ENCODE measurements at places on chromosomes 1 and 21. TPM values are rescaled to one million over a fixed set of nuclear protein-coding genes. Genes with fewer than 3 reads are reported as not detected.

- H3K36me3 ChIP-seq: no peaks in the 10 kb centered on the region
Measured at GRCh38 chr1:209048941-209049669, 534.4 kb upstream of the CAMK1G start.

DNA sequence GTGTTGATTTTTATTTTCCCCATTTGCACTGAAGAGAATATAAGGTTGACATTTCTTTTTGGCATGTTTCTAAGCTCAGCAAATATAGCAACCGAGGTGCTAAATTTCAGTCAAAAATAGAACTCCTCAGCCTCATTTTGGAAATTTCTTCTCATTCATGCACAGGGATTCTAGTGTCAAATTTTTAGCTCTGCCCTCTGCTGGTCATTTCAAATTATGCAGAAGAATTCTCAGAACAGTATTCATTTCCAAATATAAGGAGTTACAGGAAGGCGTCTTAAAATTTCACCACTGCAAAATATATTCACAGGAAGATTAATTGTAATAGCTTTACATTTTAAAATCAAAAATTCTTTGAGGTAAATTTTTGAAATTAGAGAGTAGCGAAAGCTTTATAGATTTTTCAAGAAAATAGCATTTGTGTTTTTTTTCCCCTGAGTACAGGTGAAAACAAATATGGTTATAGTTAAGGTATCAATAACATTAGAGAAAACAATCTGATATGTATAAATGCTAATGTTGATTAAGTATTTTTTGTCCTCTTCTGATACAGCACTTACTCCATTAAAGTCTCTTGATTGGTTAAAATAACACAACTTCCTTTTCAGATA lies 57.9 kb downstream of the FMN2 start:
- H3K4me1 ChIP-seq: no peaks in the 10 kb centered on the region
- H3K27me3 ChIP-seq: no peaks in the 10 kb centered on the region
- no peak overlapping the region for H3K4me3 ChIP-seq
- H3K36me3 ChIP-seq: no peaks in the 10 kb centered on the region
- no peak overlapping the region for H3K27ac ChIP-seq
- DNase-seq: peak; percentile 45

GRCh38 chr1:50438945-50439344 lies 15.7 kb upstream of the DMRTA2 start:
- no peak overlapping the region for H3K27ac ChIP-seq
- no peaks in the 10 kb centered on the region for H3K36me3 ChIP-seq
- no peaks in the 10 kb centered on the region for H3K4me1 ChIP-seq

DNA sequence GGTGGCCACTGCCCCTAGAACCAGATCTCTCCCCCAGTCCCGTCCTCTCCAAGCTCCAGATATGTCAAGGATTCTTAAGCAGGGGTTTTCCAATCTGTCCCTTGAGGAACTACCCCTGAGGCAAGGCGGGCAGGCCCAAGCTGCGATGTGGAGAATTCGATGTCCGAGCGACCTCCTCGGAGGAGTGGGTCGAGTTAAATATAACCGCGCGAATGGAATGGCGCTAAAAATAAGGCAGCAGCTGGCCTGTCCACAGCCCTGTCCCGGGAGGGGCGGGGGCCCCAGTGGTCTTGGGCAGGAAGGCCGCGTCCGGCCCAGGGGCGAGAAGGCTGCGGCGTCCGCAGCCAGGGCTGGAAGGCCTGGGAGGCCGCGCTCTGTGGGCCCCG lies 5.8 kb upstream of the FOXD3 start:
- H3K27me3 ChIP-seq: no peaks in the 10 kb centered on the region
- H3K27ac ChIP-seq: no peak overlapping the region
- DNase-seq: no peak
- 0 out of 2 replicates have a peak, but pooled peaks cover 3% of the 10 kb centered on the region for H3K4me1 ChIP-seq
- no peaks in the 10 kb centered on the region for H3K36me3 ChIP-seq

- DNase-seq: peak; percentile 45
- H3K27ac ChIP-seq: no peak overlapping the region
- no peaks in the 10 kb centered on the region for H3K27me3 ChIP-seq
Measured at GRCh38 chr1:9784508-9785133, 39.1 kb downstream of the CLSTN1 start.

- H3K27me3 ChIP-seq: no peaks in the 10 kb centered on the region
- H3K36me3 ChIP-seq: no peaks in the 10 kb centered on the region
- peaks cover 29% of the 10 kb centered on the region for H3K4me1 ChIP-seq
Measured at GRCh38 chr1:56578138-56578962, 1.0 kb downstream of the PLPP3 start.

DNA sequence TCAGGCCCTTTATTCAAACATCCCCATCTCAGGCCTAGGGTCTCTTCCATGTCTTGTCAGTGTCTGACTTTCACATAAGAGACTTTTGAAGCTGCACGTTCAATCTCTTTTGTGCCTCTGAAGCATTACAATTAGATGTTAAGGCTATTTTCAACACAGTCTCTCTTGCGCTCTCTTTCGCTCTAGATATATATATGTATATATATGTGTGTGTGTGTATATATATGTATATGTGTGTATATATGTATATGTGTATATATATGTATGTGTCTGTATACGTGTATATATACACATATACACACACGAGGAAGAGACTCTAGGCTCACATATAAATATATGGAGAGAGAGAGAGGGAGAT lies 162.5 kb upstream of the RNPC3 start:
- no peaks in the 10 kb centered on the region for H3K27me3 ChIP-seq
- DNase-seq: no peak
- no peaks in the 10 kb centered on the region for H3K4me1 ChIP-seq
- H3K27ac ChIP-seq: no peak overlapping the region
- H3K36me3 ChIP-seq: no peaks in the 10 kb centered on the region

- peak within 1 kb of the TSS; percentile 40 for H3K4me3 ChIP-seq
- H3K27ac ChIP-seq: no peak within 1 kb of the TSS
- H3K4me1 ChIP-seq: 0 out of 2 replicates have a peak, but pooled peaks cover 3% of the 10 kb centered on the region
Measured at GRCh38 chr1:63322114-63322943, at the start of gene FOXD3. FOXD3 (plus strand) TSS chr1:63322567; CDS start chr1:63323059, 492 bp downstream.

DNA sequence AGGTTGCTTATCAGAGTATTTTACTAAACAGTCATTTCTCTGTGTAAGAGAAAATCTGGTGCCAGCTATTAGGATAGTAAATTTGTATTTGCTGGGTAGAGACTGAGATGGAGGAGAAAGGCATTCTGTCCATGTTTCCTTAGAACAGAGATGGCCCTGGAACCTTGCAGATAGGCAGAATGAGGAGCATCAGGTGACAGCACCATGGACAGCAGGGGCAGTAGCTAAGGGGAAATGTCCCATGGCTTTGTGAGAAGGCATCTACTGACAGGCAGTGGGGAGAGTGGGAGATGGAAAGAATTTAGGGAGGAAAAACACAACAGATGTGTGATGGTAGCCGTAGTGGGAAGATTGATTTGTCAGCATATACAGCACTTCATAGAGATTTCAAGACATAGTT lies 105.0 kb downstream of the PRRX1 start:
- H3K27me3 ChIP-seq: no peaks in the 10 kb centered on the region
- H3K27ac ChIP-seq: no peak overlapping the region
- H3K4me1 ChIP-seq: 0 out of 2 replicates have a peak, but pooled peaks cover 7% of the 10 kb centered on the region
- no peaks in the 10 kb centered on the region for H3K36me3 ChIP-seq

DNA sequence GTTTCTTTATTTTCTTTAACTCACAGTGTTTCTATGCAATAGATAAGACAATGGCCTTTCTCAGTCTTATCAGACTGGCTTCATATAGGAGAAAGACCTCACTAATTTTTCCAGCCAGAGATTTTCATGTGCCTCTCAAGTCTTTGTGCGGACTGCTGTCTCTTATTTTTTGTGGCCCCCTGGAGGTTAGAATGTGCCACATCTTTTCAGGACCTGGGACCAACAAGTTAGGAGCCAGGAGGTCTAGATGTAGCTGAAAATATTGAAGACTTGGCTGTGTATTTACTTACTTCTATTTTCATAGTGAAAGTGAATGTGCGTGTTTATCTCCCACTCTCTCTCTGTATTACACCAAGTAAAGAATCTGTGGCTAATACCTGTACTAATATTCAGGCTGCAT lies 42.1 kb upstream of the CFHR3 start:
- DNase-seq: no peak
- H3K36me3 ChIP-seq: no peaks in the 10 kb centered on the region
- no peak overlapping the region for H3K4me3 ChIP-seq
- H3K4me1 ChIP-seq: no peaks in the 10 kb centered on the region
- H3K27me3 ChIP-seq: no peaks in the 10 kb centered on the region

DEDD gene
- total RNA-seq: 37.0 TPM
